ENCODE measurements at places on chromosomes 13 and 19. TPM values are rescaled to one million over a fixed set of nuclear protein-coding genes. Genes with fewer than 3 reads are reported as not detected.
A peak's percentile ranks its signal among the peaks of the same experiment; 100 is the strongest.

TNFSF13B gene
- polyA plus RNA-seq, result 2.0 TPM

NLRP12 gene
- 0.26 TPM for polyA plus RNA-seq

EHD2 gene
- not detected for polyA plus RNA-seq

OR10H1 gene
- polyA plus RNA-seq, result not detected

AXL gene
- not detected for polyA plus RNA-seq

DZIP1 gene
- polyA plus RNA-seq, result not detected

PSG2 gene
- polyA plus RNA-seq, result not detected

MPV17L2 gene
- polyA plus RNA-seq, result 23.0 TPM

FFAR3 gene
- 0.63 TPM for polyA plus RNA-seq

FARSA gene
- polyA plus RNA-seq, result 21.2 TPM

GRCh38 chr19:56670961-56671612 is 470 bp downstream of the ZNF835 start:
- H3K4me1 ChIP-seq, result peaks cover 9% of the 10 kb centered on the region
- peak; percentile 10 for DNase-seq
- H3K36me3 ChIP-seq, result no peaks in the 10 kb centered on the region
- no peaks in the 10 kb centered on the region for H3K27me3 ChIP-seq
- H3K27ac ChIP-seq, result no peak overlapping the region
- H3K4me3 ChIP-seq, result peak overlapping the region; percentile 72

DNA sequence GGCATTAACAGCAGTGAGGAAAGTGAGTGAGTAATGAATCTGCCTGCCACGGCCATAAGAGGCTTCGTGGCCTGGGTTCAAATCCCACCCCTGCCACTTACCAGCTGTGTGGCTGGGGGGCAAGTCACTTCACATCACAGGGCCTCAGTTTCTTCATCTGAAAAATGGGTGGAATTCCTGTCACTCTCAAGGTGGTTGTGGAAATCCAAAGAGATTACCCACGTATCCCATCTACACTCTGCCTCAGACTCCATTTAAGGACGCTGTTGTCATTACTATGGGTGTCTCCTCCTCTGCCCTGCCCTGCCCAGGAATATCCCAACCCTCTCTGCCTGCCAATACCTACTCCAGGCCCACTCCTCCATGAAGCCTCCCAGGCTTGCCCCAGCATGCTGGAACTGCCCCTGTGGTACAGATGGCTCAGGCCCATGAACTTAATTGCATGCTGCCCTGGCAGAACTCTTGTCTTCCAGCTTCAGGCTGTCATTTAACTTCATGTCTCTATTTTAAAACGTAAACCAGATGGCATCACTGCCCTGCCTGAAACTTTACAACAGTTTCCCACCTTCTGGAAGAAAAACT is 3.1 kb downstream of the GIPC1 start:
- no peak overlapping the region for H3K27ac ChIP-seq
- no peak overlapping the region for H3K4me3 ChIP-seq
- DNase-seq, result no peak
- no peaks in the 10 kb centered on the region for H3K36me3 ChIP-seq

DNA sequence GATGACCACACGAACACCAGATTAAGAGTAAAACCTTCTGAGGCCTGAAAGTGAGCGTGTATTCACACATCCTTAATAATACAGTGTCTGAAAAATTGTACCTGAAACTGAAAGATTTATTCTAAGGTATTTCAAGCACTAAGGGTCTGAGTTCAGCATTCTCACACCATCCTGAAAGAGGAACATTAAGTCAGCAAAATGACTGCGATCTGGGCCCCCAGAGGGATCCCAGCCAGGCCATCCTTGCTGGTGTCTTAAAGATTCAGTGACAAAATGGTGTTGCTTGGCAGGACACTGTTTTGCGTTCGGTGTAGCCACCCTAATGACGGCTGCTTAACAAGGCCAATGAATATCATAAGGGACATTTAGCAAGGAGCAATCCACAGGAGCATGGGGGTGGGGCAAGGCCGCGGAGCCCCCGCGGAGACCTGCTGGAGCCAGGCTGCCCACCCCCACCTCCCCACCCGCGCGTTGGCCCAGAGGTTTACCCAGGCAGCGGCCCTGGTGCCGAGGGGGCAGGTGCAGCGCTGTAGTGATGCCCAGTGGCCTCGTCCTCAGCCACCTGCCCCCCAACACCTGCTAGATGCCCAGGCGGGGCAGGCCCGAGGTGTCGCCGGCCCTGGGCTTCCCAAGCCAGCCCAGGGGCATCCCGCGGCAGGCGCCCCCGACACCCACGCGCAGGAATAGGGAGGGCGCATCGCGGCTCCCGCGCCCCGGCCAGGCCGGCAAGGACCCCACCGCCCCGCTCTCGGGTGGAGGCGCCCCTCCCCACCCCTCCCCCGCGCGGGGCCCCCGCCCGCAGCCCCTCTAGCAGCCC is 742 bp downstream of the NALCN start:
- no peak overlapping the region for H3K27ac ChIP-seq
- no peak for DNase-seq
- peaks cover 8% of the 10 kb centered on the region for H3K27me3 ChIP-seq
- no peaks in the 10 kb centered on the region for H3K4me1 ChIP-seq
- no peak overlapping the region for H3K4me3 ChIP-seq

GRCh38 chr13:27006519-27007161 is 165.0 kb downstream of the USP12 start:
- peak overlapping the region; percentile 15 for H3K4me3 ChIP-seq
- H3K27me3 ChIP-seq, result no peaks in the 10 kb centered on the region
- H3K4me1 ChIP-seq, result peaks cover 18% of the 10 kb centered on the region
- H3K36me3 ChIP-seq, result no peaks in the 10 kb centered on the region
- DNase-seq, result no peak

DNA sequence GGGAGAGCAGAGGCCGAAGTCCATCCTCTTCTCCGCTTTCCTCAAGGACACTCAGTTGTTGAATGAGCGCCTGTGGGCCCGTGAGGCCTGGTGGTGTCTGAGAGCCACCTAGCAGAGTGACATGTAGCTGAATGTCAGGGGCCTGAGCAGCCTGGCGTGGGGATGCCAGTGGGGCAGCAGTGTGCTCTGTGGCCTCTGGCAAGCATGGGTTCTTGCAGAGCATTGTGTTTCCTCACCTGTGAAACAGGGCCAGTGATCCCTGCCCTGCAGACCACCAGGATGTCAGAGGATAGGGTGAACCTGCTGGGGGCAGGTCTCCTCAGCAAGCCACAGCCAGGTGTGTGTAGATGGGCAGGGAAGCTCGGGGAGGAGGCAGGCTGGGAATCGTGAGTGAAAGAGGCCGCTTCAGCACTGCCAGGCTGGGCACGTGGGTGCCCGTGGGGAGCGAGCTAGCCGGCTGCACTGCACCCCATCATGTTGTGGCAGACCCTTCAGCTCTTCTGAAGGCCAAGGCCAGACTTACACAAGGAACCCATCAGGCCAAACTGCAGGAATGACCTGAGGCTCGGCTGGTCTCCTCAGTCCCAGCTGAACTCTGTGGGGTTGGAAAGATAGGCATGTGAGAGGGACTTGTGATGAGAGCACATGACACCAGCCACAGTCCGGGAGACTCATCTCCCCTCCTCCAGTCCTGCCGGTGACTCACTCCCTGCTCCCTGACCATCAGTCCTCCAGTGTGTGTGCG is 5.0 kb downstream of the PPP1R37 start:
- H3K27me3 ChIP-seq, result no peaks in the 10 kb centered on the region
- H3K36me3 ChIP-seq, result no peaks in the 10 kb centered on the region
- no peak overlapping the region for H3K27ac ChIP-seq
- H3K4me1 ChIP-seq, result peaks cover 20% of the 10 kb centered on the region
- H3K4me3 ChIP-seq, result no peak overlapping the region
- DNase-seq, result no peak

DNA sequence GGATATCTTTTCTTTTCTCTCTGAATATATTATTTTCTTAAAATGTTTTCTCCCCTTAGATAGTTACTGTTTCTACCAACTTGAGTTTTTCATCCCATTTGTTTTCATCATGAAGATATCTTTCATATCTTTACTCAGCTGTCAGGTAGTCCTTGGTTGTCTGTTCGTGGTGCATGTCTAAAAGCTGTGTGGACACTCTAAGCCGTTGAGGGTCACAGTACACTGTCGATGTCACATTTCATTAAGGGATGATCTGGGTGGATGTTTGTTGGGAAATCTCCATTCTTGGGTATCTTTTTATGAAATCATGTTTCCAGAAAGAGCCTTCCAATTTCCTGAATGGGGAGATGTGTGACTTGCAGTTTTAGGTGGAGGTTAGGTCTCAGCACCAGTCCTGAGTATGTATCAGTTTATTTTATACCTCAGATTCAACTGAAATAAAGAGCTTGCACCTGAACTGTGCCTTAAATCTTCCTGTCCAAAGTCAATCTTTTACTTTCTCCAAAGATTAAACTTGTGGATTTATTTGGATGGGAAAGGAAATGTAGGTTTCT is 23.2 kb downstream of the ZMYM2 start:
- H3K4me1 ChIP-seq, result peaks cover 12% of the 10 kb centered on the region
- no peaks in the 10 kb centered on the region for H3K27me3 ChIP-seq
- H3K4me3 ChIP-seq, result no peak overlapping the region
- H3K27ac ChIP-seq, result no peak overlapping the region
- no peak for DNase-seq

- no peak overlapping the region for H3K27ac ChIP-seq
- no peak for DNase-seq
- no peaks in the 10 kb centered on the region for H3K27me3 ChIP-seq
- peaks cover 12% of the 10 kb centered on the region for H3K36me3 ChIP-seq
These were observed 46.4 kb downstream of the KPNA3 start for GRCh38 chr13:49746111-49746510.

GRCh38 chr19:47026156-47026555 is 6.5 kb downstream of the NPAS1 start:
- no peaks in the 10 kb centered on the region for H3K36me3 ChIP-seq
- DNase-seq, result no peak
- H3K27ac ChIP-seq, result no peak overlapping the region
- peaks cover 16% of the 10 kb centered on the region for H3K4me1 ChIP-seq
- H3K27me3 ChIP-seq, result peaks cover 39% of the 10 kb centered on the region

- H3K36me3 ChIP-seq, result no peaks in the 10 kb centered on the region
- no peak overlapping the region for H3K27ac ChIP-seq
- H3K4me3 ChIP-seq, result no peak overlapping the region
These were observed 764.2 kb downstream of the DIAPH3 start for GRCh38 chr13:59399513-59399912.

DNA sequence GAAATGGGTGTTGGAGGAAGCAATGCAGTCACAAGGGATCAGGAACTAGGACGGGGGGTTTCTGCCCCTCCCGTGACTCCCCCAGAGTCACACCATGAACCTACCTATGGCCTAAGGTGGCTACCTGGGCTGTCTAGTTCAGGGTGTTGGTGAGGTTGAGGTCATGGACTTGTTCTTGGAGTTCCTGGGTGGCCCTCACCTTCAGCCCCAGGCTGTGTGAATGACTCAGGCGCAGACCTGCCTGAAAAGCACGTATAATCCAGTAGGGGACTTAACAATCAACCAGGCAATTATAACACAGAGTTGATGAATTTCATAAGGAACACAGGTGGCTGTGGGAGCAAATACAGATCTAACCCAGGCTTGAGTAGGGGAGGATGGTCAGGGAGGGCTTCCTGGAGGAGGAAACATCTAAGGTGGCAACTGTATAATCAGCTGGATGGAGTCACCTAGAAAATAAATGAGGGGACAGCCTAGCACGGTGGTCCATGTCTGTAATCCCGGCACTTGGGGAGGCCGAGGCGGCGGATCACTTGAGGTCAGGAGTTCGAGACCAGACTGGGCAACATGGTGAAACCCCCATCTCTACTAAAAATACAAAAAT is 25.6 kb upstream of the ADGRE1 start:
- no peaks in the 10 kb centered on the region for H3K4me1 ChIP-seq
- H3K27me3 ChIP-seq, result no peaks in the 10 kb centered on the region
- no peaks in the 10 kb centered on the region for H3K36me3 ChIP-seq

DNA sequence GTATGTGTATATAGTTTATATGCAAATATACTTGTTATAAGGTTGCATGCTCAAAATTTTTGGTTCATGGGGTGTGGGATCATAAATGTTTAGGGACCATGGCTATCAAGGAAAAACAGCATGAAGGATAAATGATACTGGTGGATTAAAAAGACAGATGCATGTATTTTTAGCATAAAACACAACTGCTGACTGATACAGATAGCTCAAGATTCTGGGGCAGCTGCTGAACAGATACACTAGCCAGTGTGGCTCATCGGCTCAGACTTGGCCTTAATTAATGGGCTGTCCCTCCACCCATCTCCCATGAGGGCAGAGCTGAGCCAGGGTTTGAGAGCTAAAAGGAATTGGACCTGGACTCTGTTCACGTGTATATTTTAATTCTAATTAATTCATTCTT is 11.4 kb downstream of the ALOX5AP start:
- DNase-seq, result no peak
- H3K27me3 ChIP-seq, result no peaks in the 10 kb centered on the region
- H3K4me1 ChIP-seq, result peaks cover 23% of the 10 kb centered on the region
- H3K4me3 ChIP-seq, result no peak overlapping the region

- no peaks in the 10 kb centered on the region for H3K4me1 ChIP-seq
- H3K27ac ChIP-seq, result no peak overlapping the region
- no peak overlapping the region for H3K4me3 ChIP-seq
These were observed 194.6 kb downstream of the POSTN start for GRCh38 chr13:37403776-37404527.

DNA sequence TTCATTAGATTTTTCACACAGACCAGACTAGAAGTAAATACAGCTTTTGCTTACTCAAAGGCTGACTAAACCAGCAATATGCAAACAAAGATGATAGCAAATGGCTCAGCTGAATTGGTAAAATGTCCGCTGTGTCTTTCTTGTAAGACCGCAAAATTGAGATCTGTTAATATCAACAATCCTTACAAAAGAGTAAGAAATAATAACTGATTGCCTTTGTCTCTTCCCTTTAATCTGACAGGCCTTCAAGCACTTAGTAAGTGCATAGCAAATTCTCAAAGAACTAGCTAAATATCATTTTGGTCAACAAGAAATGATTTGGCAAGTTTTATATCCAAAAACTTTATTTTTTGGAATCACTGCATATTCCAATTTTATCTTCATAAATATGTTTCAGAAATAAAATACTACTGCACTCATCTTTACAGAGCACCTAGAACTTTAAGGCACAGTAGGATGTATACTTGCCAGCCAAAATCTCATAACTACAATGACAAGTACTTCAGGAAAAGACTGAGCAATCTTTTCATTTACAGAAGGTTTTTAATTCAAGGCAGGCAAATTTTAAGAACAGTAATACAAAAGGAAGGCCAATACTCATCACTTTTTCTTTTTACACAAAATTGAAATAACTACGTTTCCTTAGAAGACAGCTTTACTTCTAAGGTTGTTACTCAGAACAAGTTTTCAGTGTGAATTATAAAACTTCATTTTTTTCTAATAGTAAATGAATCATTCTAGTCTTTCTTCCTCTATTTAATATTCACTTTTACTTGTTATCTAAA is 1.1 kb downstream of the ELF1 start:
- H3K36me3 ChIP-seq, result peaks cover 14% of the 10 kb centered on the region
- no peaks in the 10 kb centered on the region for H3K27me3 ChIP-seq
- H3K4me1 ChIP-seq, result peaks cover 33% of the 10 kb centered on the region
- peak overlapping the region; percentile 75 for H3K4me3 ChIP-seq

- no peaks in the 10 kb centered on the region for H3K4me1 ChIP-seq
- H3K27me3 ChIP-seq, result no peaks in the 10 kb centered on the region
- no peak for DNase-seq
- no peaks in the 10 kb centered on the region for H3K36me3 ChIP-seq
These were observed 5.3 kb downstream of the MISP start for GRCh38 chr19:756236-756635.

GRCh38 chr19:40305403-40305802 is 20.3 kb upstream of the AKT2 start:
- no peak overlapping the region for H3K4me3 ChIP-seq
- peaks cover 3% of the 10 kb centered on the region for H3K4me1 ChIP-seq
- peak; percentile 84 for DNase-seq
- H3K27ac ChIP-seq, result no peak overlapping the region
- no peaks in the 10 kb centered on the region for H3K27me3 ChIP-seq
- H3K36me3 ChIP-seq, result no peaks in the 10 kb centered on the region

- no peaks in the 10 kb centered on the region for H3K4me1 ChIP-seq
- H3K36me3 ChIP-seq, result no peaks in the 10 kb centered on the region
These were observed 270.4 kb downstream of the ENOX1 start for GRCh38 chr13:43516401-43516833.

Measured in B cell (primary cell).